ENCODE measurements at places on chromosomes 5 and 9.

GRCh38 chr9:92480986-92481633 lies 1.2 kb downstream of the ASPN start:
- DNase-seq: no peak

- DNase-seq: no peak
Observed at GRCh38 chr5:56601641-56602071, 213.7 kb upstream of the MAP3K1 start.

GRCh38 chr9:119078015-119078414 lies 291.2 kb downstream of the BRINP1 start:
- no peak for DNase-seq

- DNase-seq: no peak
Observed at GRCh38 chr9:76013809-76014208, 123.3 kb downstream of the PCSK5 start.

DNA sequence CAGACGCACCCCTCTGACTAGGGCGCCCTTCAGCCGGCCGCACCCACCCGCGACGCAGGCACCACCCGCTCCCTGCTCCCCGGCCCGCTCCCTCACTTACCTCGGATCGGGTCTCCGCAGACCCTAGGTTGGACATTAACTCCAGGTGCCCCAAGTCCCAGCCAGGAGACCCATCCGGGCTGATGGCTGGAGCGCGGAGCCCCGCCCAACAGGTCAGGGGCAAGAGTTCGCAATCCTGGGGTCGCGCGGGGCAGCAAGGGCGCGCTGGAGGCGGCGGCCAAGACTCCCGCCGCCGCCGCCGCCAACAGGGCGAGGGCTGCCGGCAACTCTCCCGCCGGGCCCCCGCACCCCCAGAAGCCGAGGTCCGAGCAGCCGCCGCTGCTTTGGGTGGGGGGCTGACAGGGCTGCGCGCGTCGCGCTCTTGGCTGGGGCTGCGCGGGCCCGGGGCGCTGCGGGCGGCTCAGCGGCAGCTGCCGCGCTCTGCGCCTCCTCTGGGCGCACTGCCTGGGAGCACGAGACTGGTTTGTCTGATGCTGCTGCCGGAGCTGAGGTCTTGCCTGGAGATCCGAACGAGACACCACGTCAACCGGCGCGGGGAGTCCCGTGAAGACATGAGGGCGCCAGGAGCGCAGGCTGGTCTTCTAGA lies at the start of gene GDNF:
TSS of gene GDNF (minus strand) at position 635 of the 646 bp plus-strand sequence. CDS start 5,245 bp downstream, outside the sequence.
- no peak for DNase-seq

DNA sequence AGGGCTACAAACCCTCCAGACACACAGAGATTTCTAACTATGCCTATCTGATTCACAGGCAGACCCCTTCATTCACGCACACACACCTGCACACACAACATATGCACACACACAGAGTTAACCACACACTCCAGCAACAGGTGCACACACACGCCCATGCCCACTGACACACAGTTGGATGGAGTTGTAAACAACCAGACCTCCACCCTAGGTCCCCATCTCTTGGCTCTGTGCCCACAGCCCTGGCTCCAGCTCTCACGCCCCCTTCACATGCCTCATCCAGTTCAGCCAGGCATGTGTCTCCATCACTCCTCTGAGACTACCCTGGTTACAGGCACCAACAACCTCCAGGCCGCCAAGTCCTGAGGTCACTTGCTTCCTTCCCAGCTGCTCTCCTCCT lies 61.1 kb downstream of the PSD2 start:
- no peak for DNase-seq

DNA sequence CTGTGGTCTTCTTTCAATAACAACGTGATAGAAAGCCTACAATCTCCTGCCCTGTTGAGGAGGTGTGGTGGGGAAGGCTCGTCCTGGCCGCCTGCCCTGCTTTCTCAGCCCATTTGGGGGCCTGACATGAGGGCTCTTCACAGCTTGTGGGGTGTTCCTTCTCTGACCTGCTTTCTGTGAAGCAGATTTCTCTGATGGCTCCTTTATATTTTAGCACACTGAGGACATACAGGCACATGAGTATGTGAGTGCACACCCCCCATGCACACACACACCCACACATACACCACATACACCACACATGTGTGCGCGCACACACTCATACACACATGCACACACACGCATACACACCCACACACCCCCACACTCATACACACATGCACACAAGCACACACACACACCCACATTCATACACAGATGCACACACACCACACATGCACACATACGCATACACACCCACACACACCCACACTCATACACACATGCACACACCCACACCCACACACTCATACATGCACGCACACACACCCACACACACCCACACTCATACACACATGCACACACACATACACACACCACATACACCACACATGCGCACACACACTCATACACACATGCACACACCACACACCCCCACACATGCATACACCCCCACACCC lies 117.5 kb downstream of the COL5A1 start:
- no peak for DNase-seq

DNA sequence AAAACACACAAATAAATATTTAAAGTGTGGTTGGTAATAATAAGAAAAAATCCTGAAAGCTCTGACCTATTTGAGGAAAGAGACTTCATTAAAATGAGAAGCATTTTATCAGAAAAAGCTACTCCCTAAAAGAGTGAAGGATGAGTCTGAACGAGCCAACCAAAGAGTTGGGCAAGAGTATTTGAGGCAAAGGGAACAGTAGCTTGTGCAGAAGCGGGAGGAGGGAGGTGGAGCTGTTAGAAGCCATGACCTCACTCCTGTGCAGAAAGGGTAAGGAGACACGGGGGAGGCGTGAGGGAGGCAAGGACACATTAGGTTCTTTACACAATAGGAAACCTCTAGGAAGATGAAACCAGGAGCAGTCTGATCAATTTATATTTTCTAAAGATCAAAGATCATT lies 29.4 kb downstream of the SH3RF2 start:
- no peak for DNase-seq

GRCh38 chr9:97243606-97244005 lies 63.9 kb upstream of the CCDC180 start:
- no peak for DNase-seq

- DNase-seq: no peak
Observed at GRCh38 chr5:160390787-160391696, 8.8 kb downstream of the FAM200C start.

DNA sequence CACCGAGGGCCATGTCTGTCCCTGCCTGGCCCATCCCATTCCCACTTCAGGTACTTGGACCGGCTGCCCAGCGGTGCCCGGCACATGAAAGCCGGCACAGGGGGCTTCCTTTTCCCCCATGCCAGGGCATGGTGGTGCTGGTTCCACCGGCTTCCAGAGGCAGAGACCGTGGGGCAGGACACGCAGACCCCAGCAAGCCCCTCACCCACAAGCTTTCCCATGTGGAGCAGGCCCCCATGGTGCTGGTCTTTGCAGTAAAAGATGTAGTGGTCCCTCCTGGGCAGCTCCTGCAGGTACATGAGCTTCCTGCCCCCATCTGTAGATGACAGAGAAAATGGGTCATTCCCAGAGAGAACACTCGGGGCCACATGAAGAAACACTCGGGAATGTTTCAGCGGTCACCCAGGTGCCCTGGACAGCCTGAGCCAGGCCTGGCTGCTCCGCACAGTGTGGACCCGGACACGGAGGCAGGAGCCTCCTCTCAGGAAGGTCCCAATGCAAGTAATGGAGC lies 2.0 kb downstream of the OBP2B start:
- DNase-seq: no peak

GRCh38 chr5:127876384-127876783 lies 173.2 kb downstream of the CCDC192 start:
- no peak for DNase-seq

DNA sequence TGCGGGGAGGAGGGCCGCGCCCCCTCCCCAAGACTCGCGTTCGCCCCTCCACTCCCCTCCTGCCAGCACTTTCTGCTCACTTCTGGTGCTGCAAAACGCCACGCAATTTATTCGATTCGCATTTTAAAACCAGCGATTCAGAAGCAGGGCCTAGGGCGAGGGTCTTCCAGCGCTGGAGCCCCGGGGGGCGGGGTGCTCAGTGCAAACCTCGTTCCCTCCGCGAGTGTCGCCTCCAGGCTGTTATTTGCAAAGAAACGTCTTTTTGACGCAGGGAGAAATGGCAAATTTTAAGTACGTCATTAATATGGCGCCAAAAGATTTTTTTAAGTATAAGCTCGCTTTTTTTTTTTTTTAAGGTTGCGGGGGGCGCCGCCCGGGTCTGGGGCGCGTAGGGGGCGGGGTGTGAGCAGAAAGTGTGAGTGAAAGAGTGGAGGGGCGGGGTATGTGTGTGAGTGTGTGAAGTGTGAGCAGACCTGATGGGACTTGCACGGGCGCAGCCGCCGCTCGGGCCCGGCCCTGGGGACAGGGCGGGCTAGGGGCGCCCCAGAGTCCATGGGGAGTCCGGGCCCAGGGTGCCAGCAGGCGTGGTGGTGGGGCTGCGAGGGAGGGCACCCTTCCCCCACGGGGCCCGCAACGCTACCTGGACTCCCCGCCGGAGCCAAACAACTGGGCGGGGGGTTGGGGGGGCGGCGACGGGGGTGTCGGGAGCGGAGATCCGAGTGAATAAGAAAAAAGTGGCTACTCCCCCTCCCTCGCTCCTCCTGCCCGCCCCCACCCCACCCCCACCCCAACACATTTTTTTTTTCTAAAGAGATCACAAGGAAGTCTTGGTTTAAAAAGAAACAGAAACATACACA lies at the start of gene JADE2:
TSS of gene JADE2 (plus strand) at position 845 of the 857 bp plus-strand sequence. CDS start 10,188 bp downstream, outside the sequence.
- peak; percentile 59 for DNase-seq

DNA sequence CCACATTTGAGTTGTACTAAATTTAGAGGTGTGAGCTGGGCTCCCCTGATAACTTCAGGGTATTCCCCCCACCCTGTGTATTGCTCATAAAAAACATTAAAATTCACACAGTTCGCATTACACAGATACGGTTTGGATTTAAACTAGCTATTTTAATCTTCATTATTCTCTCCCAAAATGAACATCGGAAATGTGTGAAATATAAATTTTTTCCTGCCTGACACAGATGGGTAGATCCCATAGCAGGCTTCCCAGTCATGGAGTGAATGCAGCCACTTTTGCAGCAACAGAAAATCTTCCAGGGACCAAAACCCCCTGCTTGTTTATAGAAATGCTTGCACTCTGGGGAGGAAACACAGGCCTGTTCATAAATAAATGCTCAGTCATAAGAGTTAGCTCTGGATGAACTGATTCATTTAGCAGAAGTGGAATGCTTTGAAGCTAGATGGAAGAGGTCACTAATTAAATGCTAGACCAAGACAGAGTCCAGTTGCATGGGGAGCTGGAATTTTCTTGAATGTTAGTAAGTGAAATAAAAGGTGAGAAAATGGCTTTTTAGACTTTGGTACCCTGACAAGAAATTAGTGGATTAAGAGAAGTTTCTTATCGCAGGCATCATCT lies 115.6 kb downstream of the PDE8B start:
- DNase-seq: no peak

- no peak for DNase-seq
Observed at GRCh38 chr5:43287493-43287892, 25.7 kb downstream of the HMGCS1 start.

- no peak for DNase-seq
Observed at GRCh38 chr5:112923148-112923917, 1.3 kb upstream of the REEP5 start.

GRCh38 chr5:146310540-146310939 lies 28.1 kb upstream of the POU4F3 start:
- no peak for DNase-seq

GRCh38 chr5:10509575-10509974 lies 54.3 kb upstream of the ANKRD33B start:
- no peak for DNase-seq

DNA sequence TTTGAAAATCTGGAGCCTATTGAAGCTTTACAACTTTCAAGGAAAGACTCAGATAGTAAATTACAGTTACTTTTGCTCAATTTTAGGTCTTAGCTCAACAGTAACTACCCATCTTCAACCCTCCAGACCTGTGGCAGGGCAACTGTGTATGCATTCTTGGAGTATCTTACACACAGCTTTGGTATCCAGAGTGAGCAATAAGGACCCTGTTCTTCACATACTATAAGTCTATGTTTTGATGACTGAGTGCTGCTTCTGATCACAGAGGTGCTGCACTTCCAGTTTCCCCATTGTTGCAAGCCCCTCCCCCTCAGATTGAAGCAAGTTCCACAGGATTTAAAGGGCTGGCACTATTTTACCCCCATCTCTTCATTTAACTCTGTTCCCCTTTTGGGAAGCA lies 737.4 kb upstream of the GRAMD2B start:
- no peak for DNase-seq

GRCh38 chr5:4699592-4699991 lies 440.5 kb upstream of the ADAMTS16 start:
- no peak for DNase-seq

- no peak for DNase-seq
Observed at GRCh38 chr5:146313027-146313426, 25.6 kb upstream of the POU4F3 start.

GRCh38 chr5:95759634-95760033 lies 28.5 kb downstream of the RHOBTB3 start:
- no peak for DNase-seq

DNA sequence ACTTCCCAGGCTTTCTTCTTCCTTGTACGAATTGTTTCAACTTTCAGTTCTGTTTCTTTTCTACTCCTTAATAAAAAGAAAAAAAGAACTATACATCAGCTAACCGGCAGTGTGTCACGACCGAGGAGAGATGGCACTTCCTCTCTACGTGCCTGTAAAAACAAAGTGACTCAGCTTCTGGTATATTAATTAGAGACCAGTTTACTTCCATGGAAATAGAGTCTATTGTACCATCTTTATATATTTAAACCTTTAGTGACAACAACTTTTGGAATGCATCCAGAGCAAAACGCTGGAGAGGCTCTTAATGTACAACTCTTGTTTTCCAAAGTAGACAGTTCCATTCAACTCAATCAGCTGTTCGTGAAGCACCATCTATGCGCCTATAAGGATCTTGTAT lies 94.5 kb upstream of the LIFR start:
- DNase-seq: no peak

GRCh38 chr9:121399126-121399882 lies 29.3 kb upstream of the STOM start:
- no peak for DNase-seq
